ENCODE measurements at places on chromosomes 7 and 10.

DNA sequence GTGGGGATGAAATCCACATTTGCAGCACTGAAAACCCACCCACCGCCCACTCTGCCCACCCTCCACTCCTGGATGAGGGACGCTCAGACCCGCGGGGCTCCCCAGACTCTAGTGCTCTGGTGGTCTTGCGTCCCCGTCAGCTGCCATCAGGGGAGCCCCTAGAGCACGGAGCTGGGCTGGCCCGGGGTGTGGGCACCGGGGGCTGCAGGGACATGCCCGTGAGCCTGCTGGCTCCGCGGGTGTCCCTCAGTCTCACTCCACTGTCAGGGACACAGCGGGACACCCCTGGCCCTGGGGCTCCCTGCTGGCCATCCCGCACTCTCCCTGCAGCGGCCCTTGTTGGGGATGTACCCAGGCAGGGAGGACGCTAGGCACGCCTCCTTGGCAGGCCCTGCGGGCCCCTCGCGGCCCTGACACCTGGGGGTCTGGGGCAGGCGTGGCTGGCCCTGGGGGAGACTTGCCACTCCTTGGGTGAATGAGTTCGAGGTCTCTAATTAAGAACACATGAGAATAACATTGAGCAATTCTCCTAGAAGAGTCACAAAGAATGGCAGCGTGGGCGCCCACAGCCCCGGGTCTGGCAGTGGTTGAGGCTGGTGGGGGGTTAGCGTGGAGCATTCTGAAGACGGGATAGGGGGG is 64.2 kb downstream of the CFAP46 start:
- DNase-seq, result no peak

GRCh38 chr7:25643286-25643685 is 415.0 kb upstream of the NPVF start:
- DNase-seq, result no peak

DNA sequence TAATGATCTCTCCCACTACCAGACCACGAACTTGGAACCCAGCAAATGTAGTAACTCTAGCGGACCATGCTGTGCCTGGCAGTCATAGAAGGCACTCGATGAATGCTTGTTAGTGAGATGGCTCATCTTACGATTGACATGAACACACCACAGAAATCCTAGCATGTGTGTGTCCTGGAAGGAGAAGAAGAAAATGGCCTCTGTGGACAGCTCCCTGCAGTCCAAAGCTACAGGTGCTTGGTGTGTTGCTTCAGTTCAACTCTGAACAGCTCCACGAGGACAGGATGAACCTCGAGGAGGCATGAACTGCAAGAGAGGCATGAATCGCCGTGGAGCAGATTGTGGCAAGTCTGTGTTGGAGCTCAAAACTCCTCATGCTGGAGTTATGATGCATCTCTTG is 93.5 kb downstream of the KLF6 start:
- no peak for DNase-seq

DNA sequence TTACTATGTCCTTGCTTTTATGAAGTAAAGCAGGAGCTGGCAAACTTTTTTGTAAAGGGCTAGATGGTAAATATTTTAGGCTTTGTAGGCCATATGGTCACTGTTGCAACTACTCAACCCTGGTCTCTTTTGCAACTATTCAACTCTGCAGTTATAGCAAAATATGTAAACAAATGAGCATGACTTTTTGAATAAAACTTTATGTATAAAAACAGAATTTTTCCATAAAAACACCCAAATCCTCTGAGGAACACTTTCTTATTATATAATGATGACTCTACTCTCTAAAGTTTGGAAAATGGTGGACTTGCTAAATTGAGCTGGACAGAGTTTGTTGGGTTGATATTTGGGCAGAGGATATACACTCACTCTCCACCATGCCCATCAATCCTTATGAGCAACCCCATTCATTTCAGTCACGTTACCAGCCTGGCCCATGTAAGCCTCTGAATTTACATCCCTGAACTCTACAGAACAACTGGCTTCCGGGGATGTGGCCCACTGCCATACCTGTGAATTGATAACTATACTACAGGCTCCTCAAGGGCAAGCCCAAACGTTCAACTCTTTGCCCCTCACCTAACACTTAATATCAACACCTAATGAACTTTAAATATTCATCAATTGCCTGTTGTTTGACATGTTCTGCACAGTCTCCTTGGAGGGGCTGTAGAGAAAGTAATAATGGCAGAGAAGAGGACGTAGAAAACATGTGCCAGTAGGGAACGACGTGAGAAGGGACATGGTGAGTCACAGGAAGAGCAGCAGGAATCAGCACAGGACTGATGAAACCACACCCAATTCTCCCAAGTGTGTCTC is 37.6 kb downstream of the SGMS1 start:
- no peak for DNase-seq

- no peak for DNase-seq
Observed at GRCh38 chr7:47377741-47378140, 204.2 kb downstream of the TNS3 start.

DNA sequence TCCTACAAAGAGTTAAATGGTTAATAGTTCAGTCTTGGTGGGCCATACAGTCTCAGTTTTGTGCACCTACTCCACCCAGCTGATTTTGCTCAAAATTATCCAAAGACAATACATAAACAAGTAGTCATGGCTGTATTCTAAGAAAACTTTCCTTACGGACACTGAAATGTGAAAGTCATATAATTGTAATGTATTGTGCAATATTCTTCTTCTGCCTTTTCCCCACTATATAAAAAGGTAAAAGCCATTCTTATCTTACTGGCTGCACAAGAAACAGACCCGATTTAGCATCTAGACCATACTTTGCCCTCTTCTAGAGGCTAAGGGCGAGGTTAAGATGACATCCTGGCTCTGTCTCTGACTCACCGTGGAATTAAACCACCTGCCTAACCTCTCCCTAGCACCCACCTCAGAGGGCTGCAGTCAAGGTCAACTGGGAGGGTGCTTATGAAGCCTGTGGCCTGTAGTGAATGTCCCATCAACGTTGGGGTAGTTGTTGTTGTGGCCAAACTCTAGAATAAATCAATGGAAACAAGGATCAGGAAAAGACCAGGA is 63.8 kb upstream of the DOCK1 start:
- DNase-seq, result no peak

DNA sequence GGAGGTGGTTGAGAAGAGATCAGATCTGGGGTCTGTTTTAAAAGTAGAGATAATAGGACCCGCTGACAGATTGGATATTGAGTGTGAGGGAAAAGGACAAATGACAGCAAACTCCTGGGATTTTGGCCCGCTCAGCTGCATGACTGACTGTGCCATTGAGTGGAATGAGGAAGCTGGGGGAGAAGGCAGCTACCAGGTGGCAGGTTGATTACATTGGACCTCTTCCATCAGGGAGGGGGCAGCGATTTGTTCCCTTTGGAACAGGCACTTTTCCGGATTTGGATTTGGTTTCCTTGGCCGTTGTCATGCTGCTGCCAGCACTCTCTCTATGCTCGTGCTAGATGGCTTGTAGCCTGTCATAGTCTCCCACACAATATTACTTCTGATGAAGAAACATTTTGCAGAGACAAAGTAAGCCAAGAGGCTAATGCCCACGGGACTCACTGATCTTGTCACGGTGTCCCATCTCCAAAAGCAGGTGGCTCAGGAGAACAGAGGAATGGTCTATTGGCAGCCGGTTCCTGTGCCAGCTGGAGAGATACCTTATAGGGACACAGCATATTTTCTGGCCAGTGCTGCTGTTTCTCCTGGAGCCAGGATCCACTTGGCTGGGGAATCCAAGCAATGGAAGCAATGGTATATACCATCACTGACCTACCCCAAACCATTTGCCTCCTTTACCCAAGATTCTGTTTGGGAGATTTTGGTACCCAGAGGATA is 69.1 kb upstream of the WAC start:
- DNase-seq, result no peak

DNA sequence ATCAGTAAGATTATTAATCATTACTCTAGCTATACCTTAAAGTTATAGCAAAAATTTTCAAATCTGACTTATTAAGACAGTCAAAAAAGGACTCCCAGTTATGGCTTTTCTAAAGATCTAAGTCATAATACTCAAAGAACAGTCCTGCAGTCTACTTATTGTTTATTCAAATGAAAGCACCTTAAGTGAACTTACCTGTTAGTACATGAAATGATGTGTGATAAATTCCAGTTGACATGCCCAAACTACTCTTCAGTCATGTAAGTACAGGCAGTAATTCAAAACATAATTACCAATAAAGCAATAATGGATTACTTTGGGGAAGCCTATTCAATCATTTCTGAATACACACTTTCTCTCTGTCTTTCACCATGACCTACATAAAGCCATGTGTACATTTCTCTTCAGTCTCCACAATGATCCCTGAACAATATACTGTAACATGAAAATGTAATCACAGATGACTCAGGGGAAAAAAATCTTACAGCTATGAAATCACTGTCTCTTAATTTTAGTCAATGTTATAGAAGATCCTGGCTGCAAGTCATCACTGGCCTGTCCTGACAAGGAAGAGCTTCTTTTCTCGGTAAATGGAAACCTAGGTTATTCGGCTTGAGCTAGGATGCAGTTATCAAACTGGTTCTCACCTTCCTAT is 420.7 kb upstream of the LRRTM3 start:
- DNase-seq, result no peak

- no peak for DNase-seq
Observed at GRCh38 chr7:27300421-27300820, 57.8 kb downstream of the EVX1 start.

DNA sequence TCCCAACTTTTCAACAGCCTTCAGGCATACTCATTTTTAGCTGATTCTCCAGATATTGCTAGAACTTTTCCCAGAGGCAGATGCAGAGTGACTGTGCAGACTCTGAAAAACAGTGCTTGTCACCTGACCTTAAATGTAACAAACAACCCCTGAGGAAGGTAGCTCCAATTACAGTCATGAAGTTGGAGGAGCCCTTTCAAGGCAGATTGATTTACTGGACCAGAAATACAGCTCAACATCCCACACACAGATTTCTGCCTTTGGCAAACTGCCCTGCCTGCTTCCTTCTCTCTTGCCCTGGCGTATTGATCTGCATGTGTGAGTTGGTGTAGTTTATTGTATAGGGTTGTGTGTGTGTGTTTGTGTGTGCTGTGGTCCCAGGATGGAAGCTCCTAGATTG is 38.5 kb downstream of the PYROXD2 start:
- no peak for DNase-seq

- no peak for DNase-seq
Observed at GRCh38 chr7:21653623-21654022, 110.8 kb downstream of the DNAH11 start.

DNA sequence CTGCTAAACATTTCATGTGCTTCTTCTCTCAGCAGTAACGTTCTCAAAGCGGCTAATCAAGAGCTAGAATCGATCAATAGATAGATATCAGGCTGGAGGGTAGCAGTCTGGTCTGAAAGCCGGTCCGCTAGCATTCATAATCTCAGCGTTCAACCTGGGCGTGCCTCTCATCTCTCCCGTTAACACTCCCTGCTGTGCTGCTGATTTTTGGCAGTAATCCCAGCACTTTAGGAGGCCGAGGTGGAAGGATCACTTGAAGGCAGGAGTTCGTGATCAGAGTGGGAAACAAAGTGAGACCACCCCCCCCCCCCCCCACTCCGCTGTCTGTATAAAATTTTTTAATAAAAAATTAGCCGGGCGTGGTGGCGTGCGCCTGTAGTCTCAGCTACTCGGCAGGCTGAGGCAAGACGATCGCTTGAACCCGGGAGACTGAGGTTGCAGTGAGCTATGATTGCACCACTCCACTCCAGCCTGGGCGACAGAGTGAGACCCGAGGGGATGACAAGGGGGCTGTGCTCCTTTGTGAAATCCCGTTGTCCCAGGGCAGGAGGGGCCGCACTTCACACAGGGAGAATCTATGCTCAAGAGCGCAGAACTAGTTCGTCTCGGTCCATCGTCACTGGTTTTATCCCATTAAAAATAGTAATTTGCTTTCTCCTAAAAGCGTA is 624 bp upstream of the CEP55 start:
- no peak for DNase-seq

DNA sequence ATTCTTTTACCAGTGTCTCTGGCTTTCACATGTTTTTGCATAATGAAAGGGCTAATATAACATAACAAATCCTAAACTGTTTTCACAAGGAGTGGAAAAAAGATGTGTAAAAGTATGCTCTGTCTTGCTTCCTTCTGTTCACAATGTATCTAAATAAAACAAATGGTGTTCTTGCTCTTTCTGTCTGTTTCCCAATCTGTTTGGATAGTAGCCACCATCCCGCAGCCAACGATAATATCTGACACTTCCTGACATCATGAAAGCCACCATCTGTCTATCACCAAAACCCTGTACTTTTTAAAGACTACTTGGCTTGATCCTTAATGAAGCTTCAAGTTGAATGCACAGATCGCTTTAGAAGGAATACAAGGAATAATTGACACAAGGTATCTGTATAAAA is 246.2 kb downstream of the ETV1 start:
- DNase-seq, result no peak

- DNase-seq, result no peak
Observed at GRCh38 chr7:39261771-39262170, 284.1 kb downstream of the POU6F2 start.

- DNase-seq, result no peak
Observed at GRCh38 chr10:10617686-10618085, 400.0 kb upstream of the CELF2 start.

DNA sequence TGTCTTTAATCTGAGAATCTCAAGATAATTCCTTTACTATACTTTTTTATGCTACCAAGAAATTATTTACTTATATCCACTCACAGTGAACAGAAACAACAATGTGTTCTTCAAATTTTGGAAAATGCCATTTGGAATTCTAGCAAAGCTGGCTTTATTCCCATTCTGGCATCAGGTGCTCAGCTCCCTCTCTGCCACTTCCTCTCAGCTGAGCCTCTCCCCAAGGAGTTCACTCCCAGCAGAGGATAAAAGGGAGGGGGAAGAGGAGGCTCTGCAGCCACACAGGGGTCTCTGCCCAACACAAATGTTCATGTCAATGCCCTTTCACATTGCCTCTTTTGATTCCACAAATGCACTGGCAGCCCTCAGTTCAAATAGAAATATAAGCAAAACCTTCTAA is 116.9 kb downstream of the CPEB3 start:
- no peak for DNase-seq

- no peak for DNase-seq
Observed at GRCh38 chr10:43195557-43195956, 57.3 kb downstream of the CSGALNACT2 start.

All from cortex of kidney (tissue), 1 donor.